Testis (tissue), 5 donors: ENCODE measurements at places on chromosomes 5 and 9. TPM values are rescaled to one million over a fixed set of nuclear protein-coding genes. Genes with fewer than 3 reads are reported as not detected.

BHMT2 gene
- 10.1 TPM for total RNA-seq

HAVCR1 gene
- 1.1 TPM for total RNA-seq

GRCh38 chr9:116471093-116471906 is 215.8 kb upstream of the TRIM32 start:
- H3K27ac ChIP-seq, result peak overlapping the region; percentile 3
- DNase-seq, result peak; percentile 77
- no peak overlapping the region for H3K4me3 ChIP-seq
- peaks cover 17% of the 10 kb centered on the region for H3K4me1 ChIP-seq

DNA sequence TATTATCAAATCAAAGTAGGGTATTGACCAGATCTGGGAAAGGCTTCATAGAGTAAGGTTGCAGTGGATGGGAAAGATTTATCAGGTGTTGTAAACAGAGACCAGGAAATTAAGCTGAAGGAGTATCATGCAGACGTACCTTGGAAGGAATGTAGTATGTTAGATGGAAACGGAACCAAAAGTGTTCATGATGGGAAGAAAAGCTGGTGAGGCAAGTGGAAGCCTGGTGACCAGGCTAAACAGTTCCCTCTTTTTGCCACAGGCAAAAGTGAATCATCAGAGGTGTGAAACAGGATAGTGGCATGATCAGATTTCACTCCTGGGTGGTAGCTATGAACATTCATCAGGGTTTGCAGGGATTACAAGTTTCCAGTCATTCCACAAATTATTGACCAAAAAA is 780.1 kb upstream of the DMAC1 start:
- no peaks in the 10 kb centered on the region for H3K4me1 ChIP-seq
- no peak overlapping the region for H3K4me3 ChIP-seq
- H3K27ac ChIP-seq, result no peak overlapping the region
- no peak for DNase-seq
- no peaks in the 10 kb centered on the region for H3K27me3 ChIP-seq

DNA sequence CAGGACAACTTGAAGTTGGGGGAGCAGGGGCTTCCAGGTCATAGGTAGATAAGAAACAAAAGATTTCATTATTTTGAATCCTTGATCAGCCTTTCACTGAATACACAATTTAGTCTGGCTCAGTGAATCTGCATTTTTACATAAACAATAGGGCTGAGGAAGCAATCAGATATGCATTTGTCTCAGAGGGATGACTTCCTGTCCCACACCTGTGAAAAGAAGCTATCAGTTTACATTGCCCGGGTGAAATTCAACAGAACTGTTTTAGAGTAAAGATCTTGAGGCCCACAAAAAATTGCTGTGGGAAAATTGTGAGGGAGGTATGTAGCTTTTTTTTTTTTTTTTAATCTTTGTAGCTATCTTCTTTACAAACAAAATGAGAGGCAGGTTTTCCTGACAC is 38.3 kb downstream of the DNAJB5 start:
- H3K36me3 ChIP-seq, result no peaks in the 10 kb centered on the region
- H3K4me1 ChIP-seq, result peaks cover 11% of the 10 kb centered on the region
- DNase-seq, result no peak
- no peaks in the 10 kb centered on the region for H3K27me3 ChIP-seq
- no peak overlapping the region for H3K4me3 ChIP-seq
- H3K27ac ChIP-seq, result no peak overlapping the region

GRCh38 chr5:20044460-20044859 is 56.5 kb upstream of the CDH18 start:
- DNase-seq, result no peak
- no peaks in the 10 kb centered on the region for H3K27me3 ChIP-seq
- no peaks in the 10 kb centered on the region for H3K36me3 ChIP-seq
- H3K4me3 ChIP-seq, result no peak overlapping the region
- H3K27ac ChIP-seq, result no peak overlapping the region

GRCh38 chr9:111102793-111103464 is 64.7 kb upstream of the LPAR1 start:
- no peaks in the 10 kb centered on the region for H3K4me1 ChIP-seq
- no peak overlapping the region for H3K4me3 ChIP-seq
- DNase-seq, result no peak
- H3K36me3 ChIP-seq, result no peaks in the 10 kb centered on the region
- H3K27ac ChIP-seq, result no peak overlapping the region
- H3K27me3 ChIP-seq, result no peaks in the 10 kb centered on the region
